ENCODE measurements at places on chromosomes 7 and 10. TPM values are rescaled to one million over a fixed set of nuclear protein-coding genes. Genes with fewer than 3 reads are reported as not detected.

The FZD1 gene
- 17.9 TPM for total RNA-seq

The ITIH5 gene
- total RNA-seq: 10.5 TPM

The PAPOLB gene
- total RNA-seq: 0.23 TPM

The AGR2 gene
- total RNA-seq: 21.9 TPM

The OR2A5 gene
- total RNA-seq: not detected

DNA sequence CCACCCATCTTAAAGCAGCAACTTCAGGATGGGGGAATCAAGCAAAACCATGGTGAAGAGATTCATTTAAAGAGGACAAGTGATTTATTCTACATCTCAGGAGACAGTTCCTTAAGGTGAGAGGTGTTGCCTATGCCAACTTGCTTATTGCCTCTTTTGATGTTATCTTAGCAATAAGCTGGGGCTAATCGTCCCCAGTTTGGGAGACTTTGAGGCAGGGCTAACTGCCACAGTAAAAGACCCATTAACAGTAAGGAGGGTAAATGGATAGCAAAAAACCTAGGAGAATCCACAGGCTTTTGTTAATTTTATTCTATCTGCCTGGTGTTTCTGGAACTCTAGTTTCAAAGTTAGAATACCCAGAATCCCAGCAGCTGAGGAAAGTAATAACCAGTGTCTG is 22.1 kb upstream of the HERPUD2 start:
- H3K36me3 ChIP-seq: no peaks in the 10 kb centered on the region
- peaks cover 5% of the 10 kb centered on the region for H3K4me1 ChIP-seq
- no peak for DNase-seq
- H3K27me3 ChIP-seq: no peaks in the 10 kb centered on the region
- H3K4me3 ChIP-seq: no peak overlapping the region

DNA sequence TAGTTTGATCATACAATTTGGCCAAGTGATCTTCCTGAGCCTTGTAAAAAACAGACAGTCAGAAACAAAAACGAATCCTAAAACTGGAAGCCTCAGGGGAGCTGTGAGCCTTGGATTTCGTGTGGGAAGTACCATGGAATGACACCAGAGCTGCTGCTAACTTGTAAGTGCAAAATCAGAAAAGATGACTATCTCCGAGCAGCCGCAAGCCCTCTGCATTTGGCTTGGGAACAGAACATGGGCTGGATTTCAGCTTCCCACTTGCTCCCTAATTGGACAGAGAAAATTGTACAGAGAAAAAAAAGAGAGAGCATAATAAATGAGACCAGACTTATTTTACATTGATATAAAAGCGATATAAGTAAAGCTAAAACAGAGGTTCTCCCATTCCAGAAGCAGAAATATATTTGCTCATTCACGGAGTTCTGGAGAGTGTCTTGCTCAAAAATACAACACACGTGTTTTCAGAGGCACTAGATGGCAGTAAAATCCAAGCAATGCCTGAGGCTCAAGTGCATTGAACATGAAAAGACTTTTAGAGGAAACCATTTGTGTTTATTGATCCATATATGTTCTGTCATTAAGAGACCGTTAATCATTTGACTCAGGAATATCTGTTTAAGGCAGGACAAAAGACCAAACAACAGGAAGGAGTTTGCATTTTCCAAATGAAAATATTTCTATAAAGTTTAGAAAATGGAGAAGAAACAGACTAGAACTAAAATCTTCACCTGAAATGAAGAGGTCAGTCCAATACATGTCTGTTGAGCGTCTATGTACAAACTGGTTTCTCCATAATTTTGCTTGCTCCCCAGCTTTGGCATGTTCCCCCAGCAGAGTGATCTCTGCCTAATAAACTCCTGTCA is 78.3 kb upstream of the SLC26A5 start:
- H3K36me3 ChIP-seq: no peaks in the 10 kb centered on the region
- DNase-seq: no peak
- H3K27ac ChIP-seq: no peak overlapping the region

GRCh38 chr10:924524-924859 is 7.0 kb downstream of the LARP4B start:
- H3K4me1 ChIP-seq: peaks cover 66% of the 10 kb centered on the region
- peaks cover 5% of the 10 kb centered on the region for H3K36me3 ChIP-seq
- H3K27ac ChIP-seq: no peak overlapping the region
- H3K4me3 ChIP-seq: no peak overlapping the region

GRCh38 chr10:80542053-80542452 is 4.4 kb downstream of the SH2D4B start:
- no peak overlapping the region for H3K4me3 ChIP-seq
- no peaks in the 10 kb centered on the region for H3K36me3 ChIP-seq
- peak overlapping the region; percentile 60 for H3K27ac ChIP-seq
- DNase-seq: no peak

GRCh38 chr7:142094861-142095260 is 16.7 kb upstream of the MGAM2 start:
- no peak for DNase-seq
- H3K4me1 ChIP-seq: no peaks in the 10 kb centered on the region
- no peaks in the 10 kb centered on the region for H3K36me3 ChIP-seq
- H3K4me3 ChIP-seq: no peak overlapping the region
- no peak overlapping the region for H3K27ac ChIP-seq

DNA sequence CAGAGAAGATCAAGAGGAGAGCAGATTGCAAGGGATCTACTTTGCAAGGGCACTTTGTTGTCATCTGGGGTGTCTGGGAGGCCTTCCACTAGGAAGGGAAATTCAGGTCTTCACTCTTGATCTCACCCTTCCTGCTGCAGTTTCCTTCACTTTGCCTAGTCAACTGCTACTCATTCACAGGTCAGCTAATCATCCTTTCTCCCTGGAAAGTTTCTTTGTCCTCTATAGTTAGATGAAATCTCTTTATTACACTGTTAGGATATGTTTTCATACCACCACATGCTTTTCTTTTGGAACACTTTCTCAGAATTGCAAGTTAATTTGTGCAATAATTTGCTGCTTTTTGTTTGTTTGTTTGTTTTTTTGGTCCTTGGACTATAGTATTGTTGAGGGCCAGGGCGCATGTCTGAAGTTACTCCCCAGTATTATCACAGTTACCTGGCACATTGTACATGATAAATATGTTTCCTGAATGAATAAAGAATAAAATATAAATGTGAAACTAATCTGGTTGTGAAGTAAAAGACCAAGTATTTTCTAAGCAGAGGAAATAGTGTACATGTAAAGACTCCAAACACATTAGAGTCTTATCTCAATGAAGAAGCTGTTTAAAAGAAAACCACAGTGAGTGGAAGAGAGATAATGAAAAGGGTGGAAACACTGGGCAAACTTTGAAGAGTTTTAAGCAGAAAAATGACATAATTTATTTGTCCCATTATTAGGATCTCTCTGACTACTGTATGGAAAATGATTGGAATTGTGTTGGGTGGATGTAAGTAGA is 139.9 kb upstream of the DGKB start:
- no peak overlapping the region for H3K4me3 ChIP-seq
- no peaks in the 10 kb centered on the region for H3K4me1 ChIP-seq
- H3K27ac ChIP-seq: no peak overlapping the region

DNA sequence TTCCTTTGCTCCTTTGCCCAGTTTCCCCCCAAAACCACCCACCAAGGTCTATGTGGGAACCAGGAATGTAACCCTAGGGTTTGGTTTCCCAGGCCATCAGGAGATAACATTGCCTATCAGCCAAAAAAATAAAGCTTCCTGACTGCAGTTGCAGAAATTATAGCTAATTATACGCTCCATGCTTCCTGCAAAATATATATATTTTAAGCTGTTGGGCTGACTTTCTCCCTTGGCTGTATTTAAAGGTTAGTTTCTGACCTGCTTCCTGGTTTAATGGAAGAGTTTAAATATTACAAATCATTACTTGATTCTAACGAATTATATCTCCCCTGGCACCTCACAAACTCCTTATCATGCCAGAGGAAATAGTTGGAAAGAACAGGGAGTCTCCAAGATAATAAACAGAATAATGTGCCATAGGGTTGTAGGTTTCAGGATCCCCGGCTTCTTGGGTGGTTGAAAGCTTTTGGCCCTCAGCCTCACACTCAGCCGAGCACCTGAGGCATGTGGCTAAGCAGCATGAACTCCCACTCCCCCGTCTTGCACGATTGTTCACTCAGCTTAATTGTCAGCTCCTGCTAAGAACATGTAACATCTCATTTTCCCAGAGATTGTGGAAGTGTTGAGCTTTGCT is 79.9 kb downstream of the FZD1 start:
- peaks cover 27% of the 10 kb centered on the region for H3K4me1 ChIP-seq
- no peak overlapping the region for H3K27ac ChIP-seq
- H3K27me3 ChIP-seq: no peaks in the 10 kb centered on the region
- no peak for DNase-seq
- H3K4me3 ChIP-seq: no peak overlapping the region

DNA sequence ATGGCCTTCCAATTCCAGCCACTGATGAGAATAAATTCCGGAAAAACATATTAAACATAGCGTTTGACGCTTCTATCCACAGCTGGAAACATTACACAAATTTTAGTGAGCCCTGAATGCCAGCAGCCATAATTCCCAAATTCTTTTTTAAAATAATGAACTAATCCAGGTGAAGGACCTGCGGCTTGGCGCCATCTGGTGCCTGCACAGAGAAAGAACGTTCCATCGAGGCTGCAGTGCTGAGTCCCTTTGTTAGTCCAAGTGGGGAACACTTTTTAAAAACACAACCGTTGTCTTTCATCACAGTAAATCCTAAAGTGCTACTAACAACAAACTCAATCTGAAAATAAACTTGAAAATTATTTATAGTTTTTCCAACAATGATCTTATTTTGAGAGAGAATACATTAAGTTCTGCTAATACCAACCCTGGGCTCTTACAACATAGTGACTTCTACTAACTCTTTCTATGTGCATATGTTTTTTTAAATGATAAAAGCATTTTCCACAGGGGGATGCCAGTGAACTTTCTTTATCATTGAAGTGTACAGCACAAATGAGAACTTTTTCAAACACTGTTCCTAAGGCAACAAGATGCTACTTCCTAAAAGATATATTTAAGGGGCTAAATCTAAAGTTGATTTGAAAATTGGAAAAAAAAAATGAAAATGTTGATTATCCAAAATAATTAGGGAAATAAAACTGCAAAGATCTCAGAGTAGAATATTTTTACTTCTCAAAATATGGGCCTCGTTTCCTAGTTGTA is 166.9 kb upstream of the RNF32 start:
- DNase-seq: no peak
- H3K4me3 ChIP-seq: no peak overlapping the region
- no peaks in the 10 kb centered on the region for H3K27me3 ChIP-seq
- no peaks in the 10 kb centered on the region for H3K4me1 ChIP-seq
- no peaks in the 10 kb centered on the region for H3K36me3 ChIP-seq

- no peaks in the 10 kb centered on the region for H3K36me3 ChIP-seq
- no peak overlapping the region for H3K4me3 ChIP-seq
- no peaks in the 10 kb centered on the region for H3K4me1 ChIP-seq
- no peak overlapping the region for H3K27ac ChIP-seq
Measured at GRCh38 chr7:119996634-119997033, 276.3 kb upstream of the KCND2 start.

- no peak for DNase-seq
- no peak overlapping the region for H3K27ac ChIP-seq
- no peaks in the 10 kb centered on the region for H3K27me3 ChIP-seq
- no peaks in the 10 kb centered on the region for H3K4me1 ChIP-seq
- H3K4me3 ChIP-seq: no peak overlapping the region
Measured at GRCh38 chr10:73506491-73506890, 10.7 kb upstream of the PPP3CB start.

DNA sequence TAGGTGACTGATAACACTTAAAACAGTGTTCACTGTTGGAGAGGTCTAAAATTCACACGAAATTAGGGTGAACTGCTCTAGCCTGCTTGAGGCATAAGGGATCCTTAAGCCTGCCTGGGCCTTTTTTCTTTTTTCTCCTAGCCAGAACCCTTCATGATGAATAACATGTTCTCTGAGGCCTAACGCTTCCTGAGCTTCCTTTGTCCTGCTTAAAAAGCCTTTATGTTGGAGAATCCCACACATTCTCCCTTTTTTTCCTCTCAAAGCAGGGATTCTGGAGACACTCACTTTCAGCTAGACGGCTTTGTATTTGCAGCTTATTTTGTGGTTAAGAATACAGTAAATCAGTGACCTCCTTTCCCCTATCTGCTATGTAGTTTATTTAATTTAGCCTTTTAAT is 354.7 kb upstream of the PHF14 start:
- no peaks in the 10 kb centered on the region for H3K36me3 ChIP-seq
- no peak overlapping the region for H3K27ac ChIP-seq
- H3K27me3 ChIP-seq: no peaks in the 10 kb centered on the region
- no peaks in the 10 kb centered on the region for H3K4me1 ChIP-seq
- no peak for DNase-seq

DNA sequence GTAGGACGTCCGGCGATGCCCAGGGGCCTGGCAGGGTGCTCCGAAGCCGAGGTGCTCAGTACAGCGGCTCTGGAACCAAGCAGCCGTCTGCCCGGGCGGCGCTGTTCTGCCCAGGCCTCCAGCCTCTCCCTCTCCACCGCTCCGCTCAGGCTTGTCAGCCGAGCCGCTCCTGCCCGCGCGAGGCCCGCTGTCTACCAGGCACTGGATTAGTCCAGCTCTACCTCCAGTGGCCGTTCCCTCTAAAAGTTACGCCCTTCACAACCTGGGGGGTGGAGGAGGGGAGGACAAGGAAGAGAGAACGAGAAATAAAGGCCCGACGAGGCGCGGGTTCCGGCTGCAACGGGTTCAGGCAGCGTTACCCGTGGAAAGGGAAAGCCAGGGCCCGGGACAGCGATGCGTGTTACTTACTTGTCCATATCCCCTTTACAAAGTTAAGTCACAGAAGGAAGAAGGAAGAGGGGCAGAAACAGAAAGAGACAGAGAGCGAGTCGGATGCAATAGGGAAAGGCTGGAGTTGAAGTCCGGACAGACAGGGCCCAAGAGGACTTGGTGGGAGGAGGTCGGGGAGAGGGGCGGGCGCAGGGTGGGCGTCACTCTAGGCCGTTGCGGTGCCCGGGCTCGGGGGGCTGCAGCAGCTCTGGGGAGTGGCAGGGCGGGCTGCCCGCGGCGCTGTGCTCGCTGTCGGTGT is 2.8 kb downstream of the SP8 start:
- H3K27me3 ChIP-seq: peaks cover 82% of the 10 kb centered on the region
- peak; percentile 79 for DNase-seq
- H3K36me3 ChIP-seq: no peaks in the 10 kb centered on the region

DNA sequence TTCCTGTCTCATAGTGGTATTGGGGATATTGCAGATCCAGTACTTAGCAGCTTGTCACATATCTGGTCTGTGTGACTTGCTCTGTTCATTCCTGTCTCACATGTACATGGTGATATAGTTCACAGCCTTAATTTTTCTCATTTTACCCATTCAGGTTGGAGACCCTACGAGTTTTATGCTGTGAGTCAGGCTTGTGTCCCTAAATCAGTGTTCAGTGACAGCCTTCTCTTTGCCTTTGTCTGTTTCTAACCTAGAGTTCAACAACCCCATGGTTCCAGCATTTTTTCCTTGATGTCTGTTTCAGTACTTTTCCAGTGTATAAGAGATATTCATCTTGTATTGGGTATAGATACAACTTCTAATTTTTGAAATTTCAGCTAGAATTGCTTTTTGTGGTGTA is 1016.2 kb downstream of the LRMDA start:
- DNase-seq: no peak
- H3K27ac ChIP-seq: no peak overlapping the region
- no peaks in the 10 kb centered on the region for H3K36me3 ChIP-seq
- H3K4me1 ChIP-seq: no peaks in the 10 kb centered on the region
- H3K27me3 ChIP-seq: no peaks in the 10 kb centered on the region
- H3K4me3 ChIP-seq: no peak overlapping the region

GRCh38 chr10:44384601-44385025 is 284 bp downstream of the CXCL12 start:
- no peak overlapping the region for H3K27ac ChIP-seq
- no peaks in the 10 kb centered on the region for H3K36me3 ChIP-seq
- DNase-seq: no peak
- H3K27me3 ChIP-seq: peaks cover 25% of the 10 kb centered on the region
- H3K4me3 ChIP-seq: peak overlapping the region; percentile 49

GRCh38 chr10:66671064-66671463 is 254.8 kb upstream of the LRRTM3 start:
- H3K4me3 ChIP-seq: no peak overlapping the region
- H3K36me3 ChIP-seq: no peaks in the 10 kb centered on the region
- H3K27me3 ChIP-seq: no peaks in the 10 kb centered on the region
- DNase-seq: no peak
- no peak overlapping the region for H3K27ac ChIP-seq

Data from upper lobe of left lung (tissue), 6 donors.